Spinal cord (tissue), 10 donors: ENCODE measurements at places on chromosomes 7 and 10. TPM values are rescaled to one million over a fixed set of nuclear protein-coding genes. Genes with fewer than 3 reads are reported as not detected.

GRCh38 chr7:30164567-30164966 is 29.8 kb downstream of the MTURN start:
- no peak for DNase-seq

DNA sequence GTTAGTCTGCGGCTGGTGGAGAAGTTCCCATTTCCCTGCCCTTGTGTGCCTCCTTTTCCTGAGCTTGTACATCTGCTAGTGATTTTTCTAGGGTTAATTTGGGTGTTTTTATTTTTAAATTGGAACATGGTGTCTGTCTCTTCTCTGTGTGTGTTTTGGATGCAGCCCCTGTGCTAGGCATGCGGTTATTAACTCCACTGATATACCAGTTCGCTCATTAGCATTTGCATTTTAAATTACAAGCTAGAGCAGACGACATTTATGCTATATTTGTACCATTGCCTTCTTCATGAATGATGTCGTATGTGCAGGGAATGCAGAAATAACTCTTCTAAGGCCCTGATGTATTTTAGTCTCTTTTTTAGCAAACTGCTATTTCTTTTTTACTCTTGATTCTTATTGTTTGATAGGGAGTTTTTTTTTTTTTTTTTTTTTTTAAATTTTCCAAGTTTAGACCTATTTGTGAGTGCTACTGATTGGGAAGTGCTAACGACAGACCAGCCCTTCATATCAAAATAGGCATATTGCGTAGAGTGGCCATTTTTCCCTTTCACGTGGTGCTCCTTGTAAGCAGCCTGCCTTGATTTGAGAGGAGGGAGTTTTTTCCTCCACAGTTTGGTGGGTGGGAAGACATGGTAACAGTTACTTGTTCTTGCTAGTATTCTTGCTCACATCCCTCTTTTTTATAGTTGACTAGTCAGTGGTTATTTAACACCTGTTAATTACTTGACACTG is 89.6 kb downstream of the LRRC4 start:
- peak; percentile 82 for DNase-seq

- DNase-seq = no peak
Measured at GRCh38 chr10:114370199-114370598, 34.1 kb downstream of the AFAP1L2 start.

GRCh38 chr10:24762966-24763623 is 39.4 kb upstream of the ARHGAP21 start:
- no peak for DNase-seq

DNA sequence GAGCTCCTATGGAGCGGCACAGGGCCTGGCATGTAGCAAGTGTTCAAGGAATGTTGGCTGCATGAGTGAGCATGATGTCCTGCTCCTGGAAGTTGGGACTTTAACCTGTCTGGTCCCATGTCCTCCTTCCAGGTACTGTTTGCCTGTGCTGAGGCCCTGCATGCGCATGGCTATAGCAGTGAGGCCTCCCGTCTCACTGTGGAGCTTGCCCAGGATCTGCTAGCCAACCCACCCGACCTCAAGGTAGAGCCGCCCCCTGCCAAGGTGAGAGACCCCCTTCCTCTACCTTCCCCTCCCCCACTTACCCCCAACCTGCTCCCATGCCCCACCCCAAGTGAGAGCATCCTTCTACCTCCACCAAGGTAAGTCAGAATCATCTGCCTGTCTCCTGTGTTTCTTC is 8.1 kb downstream of the ZSWIM8 start:
- DNase-seq = no peak

DNA sequence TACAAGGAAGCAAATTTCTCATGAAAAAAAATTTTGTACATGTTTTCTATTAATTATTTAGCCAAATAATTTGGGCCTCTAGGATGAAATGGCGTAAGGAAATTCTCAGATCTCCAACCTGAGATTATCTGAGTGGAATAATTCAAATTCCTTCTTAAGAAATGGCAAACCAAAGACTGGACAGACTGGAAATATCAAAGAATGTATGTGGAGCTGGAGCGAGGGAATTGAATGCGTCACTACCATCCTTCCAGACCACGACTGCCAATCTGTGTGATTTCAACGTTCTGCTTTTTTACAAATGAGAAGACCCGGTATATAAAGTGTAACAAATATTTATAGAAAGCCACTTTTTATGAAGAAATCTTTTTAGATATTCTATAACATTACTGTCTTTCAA is 12.4 kb upstream of the BLNK start:
- no peak for DNase-seq

DNA sequence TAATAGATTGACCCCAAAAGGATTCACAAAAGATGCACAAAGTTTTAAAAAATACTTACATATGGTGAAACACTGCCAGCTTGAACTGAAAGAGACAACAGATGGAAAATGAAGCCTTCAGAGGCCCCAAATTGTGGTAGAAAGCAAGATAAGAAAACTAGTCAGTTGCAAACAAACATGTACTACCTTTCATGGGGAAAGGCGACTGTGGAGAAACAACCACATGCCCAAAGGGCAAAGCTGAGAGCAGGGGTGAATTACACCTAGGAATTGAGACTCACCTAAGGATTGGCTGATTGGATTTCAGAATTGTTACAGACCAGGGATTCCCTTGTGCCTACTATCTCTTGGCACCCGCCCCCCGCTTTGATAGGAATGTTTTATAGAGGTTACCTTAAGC is 13.1 kb downstream of the EPC1 start:
- DNase-seq = no peak

DNA sequence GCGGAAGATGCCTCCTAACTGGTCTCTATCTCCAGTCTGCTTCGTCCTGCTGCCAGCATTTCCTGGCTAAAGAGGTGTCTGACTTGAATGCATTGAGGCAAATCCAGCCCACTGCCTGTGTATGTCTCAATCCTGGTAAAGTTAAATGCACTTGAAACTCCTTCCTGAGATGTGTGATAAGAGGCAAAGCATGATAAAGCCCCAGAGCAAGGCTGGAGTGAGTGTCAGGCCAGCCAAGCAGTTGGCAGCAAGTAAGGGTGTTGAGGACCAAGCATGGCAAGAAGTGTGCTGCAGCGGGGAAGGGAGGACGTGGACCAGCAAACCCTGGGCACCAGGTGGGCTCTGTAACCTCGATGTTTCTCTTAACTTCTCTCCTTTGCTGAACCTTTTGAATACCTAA is 29.1 kb downstream of the LRRC18 start:
- DNase-seq = no peak

DNA sequence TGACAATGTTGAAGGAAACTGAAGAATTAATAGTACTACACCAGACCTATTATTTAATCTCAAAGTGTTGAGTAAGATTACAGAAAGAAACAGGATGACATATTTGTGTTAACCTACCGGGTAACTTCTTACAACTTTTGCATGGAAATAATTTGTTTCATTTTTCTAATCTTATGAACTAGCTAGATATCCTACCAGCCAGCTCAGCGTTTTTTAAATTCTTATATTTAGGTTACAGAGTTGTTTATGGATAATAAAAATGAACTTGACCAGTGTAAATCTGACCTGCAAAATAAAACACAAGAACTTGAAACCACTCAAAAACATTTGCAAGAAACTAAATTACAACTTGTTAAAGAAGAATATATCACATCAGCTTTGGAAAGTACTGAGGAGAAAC is 37.0 kb downstream of the KIF11 start:
- DNase-seq = no peak

DNA sequence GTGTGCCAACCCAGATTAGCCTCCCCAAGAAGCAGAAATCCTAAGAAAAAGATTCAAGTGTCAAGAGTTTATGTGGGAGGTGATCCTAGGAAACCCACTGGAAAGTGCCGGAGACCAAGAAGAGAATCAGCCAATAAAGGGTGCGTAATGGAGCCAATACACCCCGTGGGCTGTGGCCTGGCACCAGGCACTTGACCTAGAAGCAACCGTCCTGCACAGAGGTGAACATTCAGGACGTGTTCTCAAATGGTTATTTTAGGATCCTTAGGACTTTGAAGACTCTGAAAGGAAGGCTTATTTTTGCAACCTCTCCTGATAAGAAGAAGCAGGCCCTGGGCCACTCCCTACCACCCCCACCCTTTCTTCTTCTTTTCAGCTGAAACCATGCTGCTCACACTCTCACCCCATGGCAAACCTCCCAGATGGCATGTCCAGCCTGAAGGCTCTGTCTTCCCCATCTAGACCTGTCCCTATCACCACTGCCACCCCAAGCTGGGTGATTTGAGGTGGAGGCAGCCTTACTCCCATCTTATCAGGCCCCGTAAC is 46.6 kb downstream of the VSTM4 start:
- DNase-seq = no peak

GRCh38 chr7:26470691-26471090 is 179.0 kb downstream of the SNX10 start:
- DNase-seq = no peak

CCDC172 gene
- polyA plus RNA-seq = 0.21 TPM

DENND2A gene
- 51.9 TPM for polyA plus RNA-seq

SOSTDC1 gene
- 11.9 TPM for polyA plus RNA-seq

UFSP1 gene
- 2.6 TPM for polyA plus RNA-seq

RNLS gene
- polyA plus RNA-seq = 6.1 TPM

CALY gene
- polyA plus RNA-seq = 251 TPM

HERPUD2 gene
- polyA plus RNA-seq = 28.7 TPM

KNDC1 gene
- polyA plus RNA-seq = 32.8 TPM
